ENCODE measurements at places on chromosomes 7 and 10. TPM values are rescaled to one million over a fixed set of nuclear protein-coding genes. Genes with fewer than 3 reads are reported as not detected.

TRPV5 gene
- not detected for total RNA-seq

CYP2C9 gene
- not detected for total RNA-seq

OGDH gene
- 69.7 TPM for total RNA-seq

HTRA1 gene
- 123 TPM for total RNA-seq

IFIT1B gene
- not detected for total RNA-seq

Data from cardiac atrium fibroblast (primary cell).